ENCODE measurements at places on chromosomes 5 and 9. TPM values are rescaled to one million over a fixed set of nuclear protein-coding genes. Genes with fewer than 3 reads are reported as not detected.

DNA sequence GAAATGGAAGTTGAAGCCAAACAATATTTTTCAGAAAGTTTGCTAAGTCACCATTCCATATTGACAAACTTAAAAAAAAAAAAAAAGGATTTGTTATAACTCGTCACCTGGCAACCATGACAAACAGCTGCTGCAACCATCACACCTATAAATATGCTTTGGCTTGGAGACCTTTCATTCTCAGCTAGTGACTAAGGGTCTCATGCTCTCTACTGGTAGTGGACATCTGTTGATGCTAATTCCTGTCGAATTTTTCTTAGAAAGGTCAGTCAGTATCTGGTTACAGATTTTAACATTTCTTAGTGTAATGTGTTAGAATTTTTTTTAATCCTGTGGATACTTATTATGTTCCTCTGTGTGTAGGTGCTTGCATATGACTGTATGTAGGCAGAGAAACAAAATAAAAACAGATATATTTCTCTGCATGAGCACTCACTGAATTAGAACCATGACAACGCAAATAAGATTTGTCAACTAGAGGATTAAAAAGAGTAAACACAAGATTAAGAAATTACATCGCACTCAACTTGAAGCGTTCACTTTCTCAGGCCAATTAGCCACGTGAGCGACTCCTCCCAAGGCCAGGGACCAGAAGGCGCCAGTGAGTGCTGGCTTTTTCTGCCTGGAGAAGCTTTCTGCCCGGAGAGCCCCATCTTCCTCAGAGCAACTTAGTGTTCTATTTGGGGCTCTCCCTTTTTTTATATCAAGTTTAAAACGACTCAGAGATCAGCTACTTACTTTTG is 27.0 kb upstream of the ZNF622 start:
- peak; percentile 82 for DNase-seq

GRCh38 chr5:72179816-72180440 is 72.7 kb downstream of the MAP1B start:
- no peak for DNase-seq

DNA sequence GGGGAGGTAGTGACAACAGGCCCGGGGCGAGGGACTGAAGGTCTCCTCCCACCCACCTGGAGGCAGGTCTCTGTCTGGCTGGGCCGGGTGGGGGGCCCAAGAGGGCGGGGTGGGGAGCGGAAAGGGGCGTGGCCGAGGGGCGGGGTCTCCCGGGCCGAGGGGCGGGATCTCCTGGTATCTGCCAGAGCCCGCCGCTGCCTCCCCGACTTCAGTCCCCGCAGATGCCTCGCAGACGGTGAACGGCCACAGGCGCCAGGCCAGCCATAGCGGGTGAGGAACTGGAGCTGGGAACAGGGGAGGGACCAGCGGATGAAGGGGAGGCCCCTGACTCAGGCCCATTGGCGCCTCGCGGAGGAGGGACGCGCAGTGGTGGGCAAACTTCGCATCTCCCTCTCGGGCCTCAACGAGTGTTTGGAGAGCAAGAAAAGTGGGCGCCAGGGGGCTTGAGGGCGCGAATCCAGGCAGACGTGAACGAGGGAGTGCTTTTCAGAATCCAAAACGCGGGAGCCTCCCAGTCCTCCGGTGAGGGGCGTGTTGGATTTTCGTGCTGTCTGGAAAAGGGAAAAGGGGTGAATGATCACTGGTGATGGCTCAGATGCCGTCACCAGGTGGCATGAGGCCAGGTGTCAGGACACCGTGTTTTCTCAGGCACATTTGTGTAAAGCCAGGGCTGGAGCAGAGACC is at the start of gene ADGRD2:
Gene ADGRD2, plus strand, starts transcription at position 211 of the 684 bp plus-strand sequence. CDS start 1,216 bp downstream, outside the sequence.
- DNase-seq: no peak

The FGF10 gene
- not detected for total RNA-seq

Measured in foreskin keratinocyte (primary cell).